A549 treated with AZD2906 at 1 μM for 4 hours (cell line): ENCODE measurements at places on chromosomes 3 and 15. TPM values are rescaled to one million over a fixed set of nuclear protein-coding genes. Genes with fewer than 3 reads are reported as not detected.

TGM4 gene
- total RNA-seq, result 0.13 to 0.23 TPM (median 0.19 TPM) in 5 replicates

ATP10A gene
- total RNA-seq, result 7.4 to 9.6 TPM (median 8.2 TPM) in 5 replicates

NR1D2 gene
- total RNA-seq, result 12.5 to 15.3 TPM (median 13.2 TPM) in 5 replicates

IL20RB gene
- 0.76 to 1.1 TPM (median 0.98 TPM) in 5 replicates for total RNA-seq
